ENCODE measurements at places on chromosomes 11 and 22. TPM values are rescaled to one million over a fixed set of nuclear protein-coding genes. Genes with fewer than 3 reads are reported as not detected.

Gene SCT
- not detected for total RNA-seq

GRCh38 chr22:17806437-17806836 lies 32.2 kb upstream of the BID start:
- H3K4me1 ChIP-seq = no peaks in the 10 kb centered on the region
- H3K4me3 ChIP-seq = no peak overlapping the region
- H3K27me3 ChIP-seq = no peaks in the 10 kb centered on the region
- no peak overlapping the region for H3K27ac ChIP-seq

Gene FOLH1
- total RNA-seq = not detected

Gene FOLR1
- total RNA-seq = not detected
